ENCODE measurements at places on chromosomes 4 and X.

- H3K27ac ChIP-seq, result no peak overlapping the region
- no peak for DNase-seq
- H3K4me3 ChIP-seq, result no peak overlapping the region
- H3K4me1 ChIP-seq, result no peaks in the 10 kb centered on the region
- H3K36me3 ChIP-seq, result no peaks in the 10 kb centered on the region
- H3K27me3 ChIP-seq, result no peaks in the 10 kb centered on the region
Observed at GRCh38 chrX:15043538-15043937, 170.3 kb downstream of the MOSPD2 start.

- H3K4me1 ChIP-seq, result no peaks in the 10 kb centered on the region
- H3K4me3 ChIP-seq, result no peak overlapping the region
- H3K27ac ChIP-seq, result no peak overlapping the region
Observed at GRCh38 chr4:150974252-150974640, 40.8 kb downstream of the LRBA start.

DNA sequence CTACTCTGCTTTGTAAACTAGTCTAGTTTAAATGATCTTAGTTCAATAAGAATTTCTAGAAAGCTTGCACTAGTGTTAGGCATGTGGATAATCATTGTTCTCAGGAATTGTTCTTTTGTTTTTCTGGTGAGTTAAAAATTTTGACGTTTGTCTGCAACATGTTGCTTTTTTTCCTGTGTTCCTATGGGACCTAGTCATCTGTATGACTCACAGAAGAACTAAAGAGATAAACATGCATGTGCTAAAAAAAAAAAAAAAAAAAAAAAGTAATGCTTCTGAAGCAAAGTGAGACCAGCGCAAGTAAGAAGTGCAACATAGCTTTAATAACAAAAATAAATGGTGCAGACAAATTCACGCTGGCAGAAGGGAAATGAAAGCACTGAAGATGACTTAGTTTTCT lies 471.2 kb downstream of the IQCM start:
- no peaks in the 10 kb centered on the region for H3K4me1 ChIP-seq
- H3K27me3 ChIP-seq, result no peaks in the 10 kb centered on the region
- H3K4me3 ChIP-seq, result peak overlapping the region; percentile 18
- peak; percentile 77 for DNase-seq

DNA sequence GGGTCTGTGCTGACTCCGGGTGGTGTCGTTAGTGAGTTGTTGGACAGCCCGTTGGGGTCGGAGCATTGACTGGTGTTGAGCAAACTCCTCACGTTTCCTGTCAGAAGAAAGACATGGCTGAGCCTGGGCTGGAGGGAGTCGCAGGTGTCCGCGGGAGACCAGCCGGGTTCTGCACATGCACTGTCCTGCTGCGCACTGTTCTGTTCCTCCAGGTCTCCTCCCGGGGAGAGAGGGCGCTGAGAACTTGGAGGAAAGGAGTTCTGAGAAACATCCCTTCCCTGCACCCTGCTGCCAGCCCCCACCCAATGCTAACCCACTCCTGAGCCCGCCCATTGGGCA lies 1.1 kb downstream of the ZNF141 start:
- peak overlapping the region; percentile 80 for H3K4me3 ChIP-seq
- peaks cover 7% of the 10 kb centered on the region for H3K4me1 ChIP-seq
- H3K27me3 ChIP-seq, result no peaks in the 10 kb centered on the region

GRCh38 chr4:10981096-10981495 lies 296.5 kb upstream of the CLNK start:
- H3K27me3 ChIP-seq, result no peaks in the 10 kb centered on the region
- no peaks in the 10 kb centered on the region for H3K36me3 ChIP-seq
- DNase-seq, result no peak
- H3K4me1 ChIP-seq, result no peaks in the 10 kb centered on the region
- no peak overlapping the region for H3K4me3 ChIP-seq
- H3K27ac ChIP-seq, result no peak overlapping the region

DNA sequence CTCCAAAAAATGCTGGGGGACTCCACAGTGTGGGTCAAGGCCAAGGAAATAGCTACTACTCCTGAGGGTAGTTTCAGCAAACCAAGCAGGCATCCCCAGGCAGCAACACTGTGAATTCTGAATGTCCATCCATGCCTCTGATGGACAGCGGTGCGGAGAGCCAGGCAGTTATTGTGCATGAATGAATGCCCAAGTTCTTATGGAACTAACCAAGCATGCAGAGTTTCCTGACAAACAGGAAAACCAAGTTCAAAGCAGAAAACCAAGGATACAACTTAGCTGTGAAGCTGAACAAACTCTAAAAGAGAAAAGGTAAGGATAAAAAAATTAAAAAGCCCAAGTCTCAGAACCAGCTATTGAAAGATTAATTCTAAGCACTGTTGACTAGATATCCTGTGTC lies 642.6 kb upstream of the HS3ST1 start:
- no peak for DNase-seq
- H3K36me3 ChIP-seq, result no peaks in the 10 kb centered on the region

DNA sequence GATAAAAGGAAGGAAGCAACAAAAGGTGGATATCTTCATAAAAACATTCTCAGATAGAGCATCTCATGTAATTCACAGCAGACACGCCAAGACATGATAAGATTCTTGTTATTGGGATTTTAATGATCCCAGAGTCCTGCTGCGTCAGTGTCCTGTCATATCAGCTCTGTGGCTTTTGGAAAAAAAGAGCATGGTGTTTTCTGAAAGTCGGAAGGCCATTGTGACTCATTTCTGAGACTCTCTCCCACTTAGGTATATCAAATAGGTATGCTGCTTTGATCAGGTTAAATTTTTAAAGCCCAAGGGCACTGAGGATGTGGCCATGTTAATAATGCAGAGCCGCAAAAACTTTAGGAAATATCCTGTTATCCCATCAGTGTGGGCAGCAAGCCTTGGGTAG lies 481.0 kb downstream of the KCNIP4 start:
- no peaks in the 10 kb centered on the region for H3K27me3 ChIP-seq
- no peak for DNase-seq
- H3K4me1 ChIP-seq, result peaks cover 12% of the 10 kb centered on the region
- no peak overlapping the region for H3K27ac ChIP-seq

- H3K4me1 ChIP-seq, result peaks cover 24% of the 10 kb centered on the region
- no peak overlapping the region for H3K27ac ChIP-seq
- H3K27me3 ChIP-seq, result no peaks in the 10 kb centered on the region
- peaks cover 4% of the 10 kb centered on the region for H3K36me3 ChIP-seq
- H3K4me3 ChIP-seq, result no peak overlapping the region
Observed at GRCh38 chr4:147488556-147488955, 7.7 kb downstream of the EDNRA start.

GRCh38 chrX:42000836-42001235 lies 77.5 kb upstream of the CASK start:
- no peaks in the 10 kb centered on the region for H3K27me3 ChIP-seq
- no peaks in the 10 kb centered on the region for H3K36me3 ChIP-seq
- no peaks in the 10 kb centered on the region for H3K4me1 ChIP-seq
- DNase-seq, result no peak

DNA sequence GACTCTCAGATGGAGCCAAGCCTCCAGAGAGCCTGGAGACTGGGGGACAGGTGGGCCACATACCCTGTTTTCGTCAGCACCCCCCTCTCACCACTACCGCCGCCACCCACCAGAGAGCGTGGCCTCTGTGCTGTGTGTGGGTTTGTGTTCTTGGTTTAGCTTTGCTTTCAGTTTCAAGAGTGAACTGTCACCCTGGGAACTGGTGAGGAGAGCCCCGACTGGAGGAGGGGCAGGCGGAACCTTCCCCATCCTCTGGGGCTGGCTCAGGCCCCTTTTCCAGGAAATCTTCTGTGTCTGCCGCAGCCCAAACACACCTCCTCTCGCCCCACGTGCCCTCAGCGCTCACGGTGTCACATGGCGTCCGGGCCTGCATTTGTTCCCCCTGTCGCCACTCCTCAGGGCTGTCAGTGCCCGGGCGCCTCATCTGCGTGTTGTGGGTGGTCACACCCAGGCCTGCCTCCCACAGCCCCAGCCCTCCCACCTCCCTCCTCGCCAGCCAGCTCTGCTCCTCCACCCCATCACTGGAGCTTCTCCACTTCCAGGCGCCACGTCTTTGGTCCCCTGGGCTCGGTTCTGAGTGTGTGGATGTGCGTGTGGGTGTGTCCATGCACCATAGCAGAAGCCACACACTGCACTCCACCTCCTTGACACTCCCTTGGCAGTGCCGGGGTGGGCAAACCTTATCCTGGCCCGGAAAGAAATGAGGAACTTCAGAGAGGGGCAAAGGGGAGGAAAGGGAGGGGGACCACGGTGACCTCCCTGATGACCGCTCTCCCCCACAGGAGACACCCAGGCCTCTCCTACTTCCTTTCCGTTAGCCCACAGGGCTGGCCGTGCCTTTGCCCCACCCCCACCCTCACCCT lies 27.8 kb downstream of the ELF4 start:
- H3K27me3 ChIP-seq, result no peaks in the 10 kb centered on the region
- no peak overlapping the region for H3K4me3 ChIP-seq
- H3K27ac ChIP-seq, result no peak overlapping the region
- DNase-seq, result no peak
- H3K4me1 ChIP-seq, result peaks cover 8% of the 10 kb centered on the region
- no peaks in the 10 kb centered on the region for H3K36me3 ChIP-seq

DNA sequence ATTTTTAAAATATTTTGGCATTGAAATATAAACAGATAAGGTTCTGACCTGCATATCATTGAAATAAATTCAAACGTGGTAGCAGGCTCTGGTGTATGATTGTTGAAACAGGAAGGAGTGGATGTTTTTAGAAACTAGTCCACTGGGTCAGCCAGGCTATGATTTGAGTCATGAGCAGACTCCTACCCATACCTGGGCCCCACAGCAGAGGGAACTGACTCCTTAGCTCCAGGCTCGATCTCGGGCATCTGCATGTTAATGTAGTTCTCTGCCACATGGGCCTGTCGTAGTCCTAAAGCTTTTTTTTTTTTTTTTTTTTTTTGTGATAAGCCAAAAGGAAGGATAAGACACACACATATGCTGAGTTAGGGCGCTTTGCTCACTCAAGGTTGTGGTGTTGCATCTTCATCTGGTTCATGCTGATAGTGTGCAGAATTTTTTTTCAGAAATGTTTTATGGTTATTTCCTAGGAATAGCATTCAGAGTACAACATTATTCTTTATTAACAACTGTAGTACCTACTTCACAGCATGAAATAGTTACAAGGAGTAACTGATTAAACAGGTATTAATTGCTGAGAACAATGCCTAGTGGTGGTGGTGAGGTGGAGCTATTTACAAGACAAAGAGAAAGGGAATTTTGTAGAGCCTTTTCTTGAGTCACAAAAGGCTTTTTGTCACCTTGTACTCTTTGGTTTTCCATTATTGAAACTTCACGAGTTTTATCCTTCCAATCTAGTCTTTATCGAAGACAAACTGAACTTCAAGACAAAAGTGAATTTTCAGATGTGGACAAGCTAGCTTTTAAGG lies 27.3 kb downstream of the OFD1 start:
- no peaks in the 10 kb centered on the region for H3K4me1 ChIP-seq
- no peaks in the 10 kb centered on the region for H3K27me3 ChIP-seq
- no peak overlapping the region for H3K4me3 ChIP-seq
- no peak overlapping the region for H3K27ac ChIP-seq
- H3K36me3 ChIP-seq, result peaks cover 16% of the 10 kb centered on the region

GRCh38 chr4:89125901-89126782 lies 14.8 kb downstream of the TIGD2 start:
- DNase-seq, result no peak
- no peaks in the 10 kb centered on the region for H3K36me3 ChIP-seq
- H3K27ac ChIP-seq, result no peak overlapping the region
- no peak overlapping the region for H3K4me3 ChIP-seq
- peaks cover 6% of the 10 kb centered on the region for H3K4me1 ChIP-seq
- H3K27me3 ChIP-seq, result no peaks in the 10 kb centered on the region

DNA sequence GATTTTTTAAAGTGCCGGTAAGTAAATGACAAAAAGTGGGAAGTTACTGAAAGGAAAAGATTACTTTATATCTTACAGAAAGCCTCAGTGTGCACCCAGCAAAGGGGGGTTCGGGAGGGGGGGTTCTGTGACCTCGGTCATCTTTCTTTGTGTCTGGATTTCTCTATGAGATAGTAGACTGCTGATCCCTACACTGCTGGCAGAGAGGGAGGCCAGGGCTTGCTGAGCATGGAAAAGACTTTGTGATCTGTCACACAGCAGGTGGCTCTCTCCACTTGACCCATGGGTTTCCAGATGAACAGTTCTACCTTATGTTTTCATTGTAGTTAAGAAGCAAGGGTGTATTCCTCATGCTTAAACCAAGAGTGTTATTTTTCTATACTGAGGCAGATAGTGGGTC lies 475.6 kb downstream of the PCDH10 start:
- H3K36me3 ChIP-seq, result no peaks in the 10 kb centered on the region
- no peaks in the 10 kb centered on the region for H3K4me1 ChIP-seq

GRCh38 chr4:66429276-66429675 lies 759.0 kb upstream of the EPHA5 start:
- peaks cover 5% of the 10 kb centered on the region for H3K4me1 ChIP-seq
- no peak overlapping the region for H3K4me3 ChIP-seq
- no peaks in the 10 kb centered on the region for H3K36me3 ChIP-seq

- no peaks in the 10 kb centered on the region for H3K27me3 ChIP-seq
- H3K4me1 ChIP-seq, result no peaks in the 10 kb centered on the region
- H3K4me3 ChIP-seq, result no peak overlapping the region
- no peak overlapping the region for H3K27ac ChIP-seq
- H3K36me3 ChIP-seq, result no peaks in the 10 kb centered on the region
Observed at GRCh38 chrX:54708404-54708803, 89.7 kb downstream of the ITIH6 start.

GRCh38 chr4:153084980-153085630 lies 119.1 kb upstream of the TRIM2 start:
- peak; percentile 51 for DNase-seq
- no peak overlapping the region for H3K27ac ChIP-seq
- no peaks in the 10 kb centered on the region for H3K36me3 ChIP-seq
- H3K4me3 ChIP-seq, result no peak overlapping the region

- H3K4me3 ChIP-seq, result no peak overlapping the region
- no peaks in the 10 kb centered on the region for H3K4me1 ChIP-seq
- H3K27me3 ChIP-seq, result no peaks in the 10 kb centered on the region
Observed at GRCh38 chrX:15511563-15511962, 11.0 kb downstream of the BMX start.

- peak overlapping the region; percentile 65 for H3K27ac ChIP-seq
- peak; percentile 75 for DNase-seq
- no peak overlapping the region for H3K4me3 ChIP-seq
Observed at GRCh38 chrX:18855919-18856644, 127.8 kb downstream of the PHKA2 start.

GRCh38 chrX:31132821-31133241 lies 61.0 kb upstream of the FTHL17 start:
- H3K4me3 ChIP-seq, result no peak overlapping the region
- no peaks in the 10 kb centered on the region for H3K4me1 ChIP-seq
- DNase-seq, result no peak
- H3K27ac ChIP-seq, result no peak overlapping the region
- H3K27me3 ChIP-seq, result no peaks in the 10 kb centered on the region

GRCh38 chr4:109091727-109092409 lies 210.6 kb downstream of the COL25A1 start:
- H3K27me3 ChIP-seq, result no peaks in the 10 kb centered on the region
- H3K36me3 ChIP-seq, result no peaks in the 10 kb centered on the region
- DNase-seq, result no peak
- no peaks in the 10 kb centered on the region for H3K4me1 ChIP-seq
- H3K4me3 ChIP-seq, result no peak overlapping the region
